ENCODE measurements at places on chromosomes 11 and 22.

GRCh38 chr22:45893516-45893915 is 83.4 kb downstream of the WNT7B start:
- DNase-seq: no peak

DNA sequence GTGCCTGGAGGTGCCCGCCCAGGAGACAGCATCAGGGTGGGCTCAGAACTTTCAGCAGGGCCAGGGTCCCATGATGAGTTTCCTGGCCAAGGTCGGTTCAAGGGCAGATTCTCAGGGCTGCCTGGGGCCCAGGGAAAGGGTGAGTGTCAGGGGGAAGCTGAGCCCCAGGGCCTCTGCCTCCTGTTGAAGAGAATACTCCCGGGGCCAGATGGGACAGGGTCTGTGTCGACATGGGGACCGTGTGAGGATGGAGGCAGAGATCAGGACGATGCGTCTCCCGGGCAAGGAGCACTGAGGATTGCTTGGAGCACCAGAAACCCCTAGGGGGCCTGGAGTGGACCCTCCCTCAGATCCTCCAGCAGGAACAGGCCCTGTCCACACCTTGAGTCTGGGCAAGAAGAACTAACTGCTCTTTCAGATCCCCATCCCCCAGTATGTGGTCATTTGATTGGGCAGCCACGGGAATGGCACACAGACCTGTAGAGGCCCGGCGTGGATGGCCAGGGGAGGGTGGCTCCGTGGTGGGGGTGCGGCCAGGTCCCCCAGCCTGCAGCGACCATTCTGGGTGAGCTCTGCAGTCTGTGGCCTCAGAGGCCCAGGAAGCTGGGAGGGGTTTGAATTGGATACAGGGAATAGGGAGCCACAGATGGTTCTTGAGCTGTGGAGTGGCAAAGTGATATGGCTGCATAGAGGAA is 1078.7 kb downstream of the BRD1 start:
- DNase-seq: no peak

DNA sequence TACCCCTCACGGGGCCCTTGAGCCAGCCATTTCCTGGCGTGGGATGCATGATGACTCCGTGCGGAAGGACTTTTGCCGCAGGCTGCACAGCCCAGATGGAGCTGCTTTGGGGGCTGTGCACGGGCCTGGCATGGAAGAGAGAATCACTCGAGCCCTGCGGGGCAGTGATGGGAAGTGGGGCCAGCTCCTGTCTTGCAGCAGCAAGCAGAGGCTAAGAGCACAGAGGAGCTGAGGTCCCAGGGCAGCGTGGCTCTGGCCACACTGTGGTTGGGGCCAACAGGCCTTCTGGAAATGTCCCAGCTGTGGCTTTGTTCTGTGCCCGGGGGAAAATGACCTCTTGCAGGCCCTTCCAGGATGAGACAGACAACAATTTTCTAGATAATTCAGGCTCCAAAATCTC is 92.7 kb upstream of the TIMP3 start:
- no peak for DNase-seq

DNA sequence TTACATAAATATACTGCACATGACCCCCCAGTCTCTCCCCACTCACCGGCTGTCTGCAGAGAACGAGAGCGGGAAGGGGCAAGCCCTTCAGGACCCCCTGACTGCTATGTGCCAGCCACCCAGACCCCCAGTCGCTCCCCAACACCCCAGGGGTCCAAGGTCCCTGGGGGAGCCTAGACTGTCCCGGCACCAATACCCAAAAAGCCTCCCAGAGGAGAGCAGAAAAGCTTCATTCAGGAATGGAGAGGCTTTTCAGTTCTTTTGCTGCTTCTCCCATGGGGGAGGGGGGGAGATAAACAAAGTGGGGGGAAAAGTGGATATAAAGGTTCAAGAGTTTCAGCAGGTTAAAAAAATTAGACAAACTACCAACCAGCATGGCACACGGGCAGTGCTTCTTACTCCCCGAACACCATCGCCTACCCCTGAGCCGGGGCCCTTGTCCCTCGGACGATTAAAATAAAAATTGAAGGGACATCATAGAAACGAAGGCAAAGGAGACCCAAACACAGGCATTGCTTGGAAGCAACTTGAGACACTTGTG is 1.3 kb downstream of the CSNK1E start:
- peak; percentile 29 for DNase-seq

DNA sequence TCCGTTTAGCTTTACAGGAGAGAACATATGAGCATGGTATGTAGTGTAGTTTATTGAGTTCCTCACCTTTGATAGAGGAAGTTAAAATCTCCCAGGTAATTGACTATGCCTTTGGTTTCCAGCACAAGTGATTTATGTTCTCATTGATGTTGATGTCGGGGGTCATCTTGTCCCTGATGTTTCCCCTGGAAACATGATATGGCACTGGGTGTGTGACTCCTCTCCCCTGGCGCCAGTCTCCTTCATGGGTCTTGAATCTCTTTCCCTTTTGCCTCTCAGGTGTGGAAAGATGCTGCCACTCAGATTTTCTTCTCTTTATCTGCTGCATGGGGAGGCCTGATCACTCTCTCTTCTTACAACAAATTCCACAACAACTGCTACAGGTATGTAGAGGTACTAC is 28.3 kb downstream of the SLC6A5 start:
- no peak for DNase-seq

DNA sequence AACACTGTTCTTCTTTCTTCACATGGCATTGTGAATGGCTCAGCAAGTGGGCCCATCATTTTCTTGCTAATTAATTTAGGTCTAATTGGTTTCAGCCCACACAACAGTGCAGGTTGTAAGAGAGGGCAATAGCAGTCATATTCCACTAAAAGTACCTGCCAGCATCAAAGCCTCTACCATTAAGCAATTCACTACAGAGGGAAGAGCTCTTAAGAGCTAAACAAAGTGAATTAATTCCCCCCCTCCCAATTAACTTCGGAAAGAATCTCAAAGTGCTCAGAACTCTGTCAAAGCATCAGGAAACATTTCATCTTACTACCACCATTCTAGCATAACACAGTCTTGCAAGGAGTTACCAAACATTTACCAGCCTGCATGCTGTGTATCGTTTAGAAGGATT is 133.9 kb upstream of the UBASH3B start:
- DNase-seq: peak; percentile 73

GRCh38 chr22:11626422-11626773 is 3901.6 kb upstream of the OR11H1 start:
- no peak for DNase-seq

DNA sequence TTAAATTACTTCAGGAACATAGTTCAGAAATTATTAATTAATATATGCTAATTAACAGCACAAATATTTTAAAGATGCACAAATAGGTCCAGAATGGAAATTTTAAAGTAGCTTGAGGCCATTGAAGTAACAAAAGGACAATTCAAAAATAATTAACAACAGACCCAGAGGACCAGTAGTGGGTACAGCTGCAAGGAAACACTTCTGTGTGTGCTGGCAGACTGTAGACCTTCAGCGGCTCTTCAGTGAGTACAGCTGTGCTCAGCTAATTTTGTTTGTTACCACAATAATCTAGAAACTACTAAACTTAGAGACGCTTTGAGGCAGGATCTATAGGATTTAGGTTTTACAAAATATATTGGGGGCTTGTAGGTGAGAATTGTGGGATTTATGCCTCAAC is 103.8 kb downstream of the GRIA4 start:
- no peak for DNase-seq

DNA sequence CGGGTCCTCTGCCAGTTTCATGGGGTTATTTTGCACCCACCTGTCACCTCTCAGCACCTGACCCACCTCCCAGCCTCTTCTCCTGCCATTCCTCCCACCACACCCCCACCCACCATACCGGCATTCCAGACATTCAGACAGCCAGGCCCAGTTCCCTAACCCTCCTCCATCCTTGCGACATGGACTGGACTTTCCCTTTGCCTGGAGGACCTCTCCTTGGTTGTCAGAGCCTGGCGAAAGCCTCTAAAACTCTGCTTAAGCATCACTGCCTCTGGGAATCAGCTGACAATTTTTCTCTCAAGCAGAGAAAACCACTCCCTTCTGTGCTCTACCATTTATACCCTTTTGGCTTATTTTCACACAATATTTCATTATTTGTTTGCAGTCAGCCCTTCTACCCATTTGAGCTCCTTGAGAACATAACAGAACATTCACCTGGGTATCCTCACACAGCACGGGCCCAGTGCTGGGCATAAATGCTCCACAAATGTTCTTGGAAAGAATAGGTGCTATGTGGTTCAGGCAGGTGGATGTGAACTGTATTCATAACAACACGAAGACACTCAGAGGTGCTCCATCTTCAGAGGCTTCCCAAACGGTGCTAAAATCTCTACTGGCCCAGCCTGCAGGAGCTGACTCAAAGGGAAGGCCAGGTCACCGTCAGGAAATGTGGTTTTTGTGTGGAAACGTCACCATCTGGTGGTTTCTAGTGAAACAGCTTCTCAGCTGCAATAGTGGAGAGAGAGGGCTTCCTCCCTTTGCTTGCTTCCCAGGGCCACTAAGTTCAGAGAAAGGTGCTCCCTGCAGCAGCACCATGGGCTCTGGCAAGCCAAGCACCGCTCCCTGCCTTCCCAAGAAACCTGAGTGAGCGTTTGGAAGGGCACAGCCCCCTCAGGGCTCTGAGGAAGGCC is 10.4 kb downstream of the SPATA19 start:
- DNase-seq: peak; percentile 80

DNA sequence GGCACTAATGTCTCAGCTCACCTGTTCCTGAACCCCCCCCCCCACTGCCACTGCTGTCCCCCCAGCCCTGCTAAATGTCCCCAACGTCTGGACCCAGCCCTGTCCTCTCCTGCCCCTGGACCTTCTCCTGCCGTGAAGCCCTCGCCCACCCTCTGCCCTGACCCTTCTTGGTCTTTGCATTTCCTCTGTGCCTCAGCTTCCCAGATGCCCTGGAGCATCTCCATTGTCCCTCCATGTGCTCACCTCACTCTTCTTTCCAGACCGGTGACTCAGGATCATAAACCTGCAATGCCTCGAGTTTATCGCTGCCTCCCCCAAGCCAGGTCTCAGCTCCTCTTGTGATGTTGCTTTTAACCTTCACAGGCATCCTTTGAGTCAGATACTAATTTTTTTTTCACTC is 416.4 kb downstream of the BRD1 start:
- DNase-seq: no peak

- DNase-seq: no peak
Measured at GRCh38 chr22:26431261-26431995, 2.4 kb downstream of the ASPHD2 start.

- DNase-seq: peak; percentile 89
Measured at GRCh38 chr11:9384535-9385326, at the start of gene IPO7. TSS of gene IPO7 (plus strand) at chr11:9384652. CDS start at chr11:9384764, 112 bp downstream.

DNA sequence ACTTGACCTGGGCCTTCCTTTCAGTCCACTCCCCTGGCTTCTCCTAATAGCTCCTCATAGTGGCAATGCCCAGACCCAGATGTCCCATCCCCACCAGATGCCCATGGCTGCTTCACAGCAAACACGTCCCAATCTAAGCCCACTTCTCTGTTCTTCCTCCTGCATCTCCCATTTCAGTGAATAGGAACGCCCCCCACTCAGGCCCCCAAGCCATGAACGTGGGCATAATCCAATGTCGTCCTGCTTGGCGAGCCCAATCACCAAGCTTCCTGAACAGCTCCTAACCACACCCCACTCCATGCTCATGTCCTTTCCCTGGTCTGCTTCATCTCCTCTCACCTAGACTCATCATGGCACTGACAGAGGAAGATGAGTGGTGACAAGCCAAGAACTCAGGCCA is 8.9 kb downstream of the IL18BP start:
- DNase-seq: no peak

DNA sequence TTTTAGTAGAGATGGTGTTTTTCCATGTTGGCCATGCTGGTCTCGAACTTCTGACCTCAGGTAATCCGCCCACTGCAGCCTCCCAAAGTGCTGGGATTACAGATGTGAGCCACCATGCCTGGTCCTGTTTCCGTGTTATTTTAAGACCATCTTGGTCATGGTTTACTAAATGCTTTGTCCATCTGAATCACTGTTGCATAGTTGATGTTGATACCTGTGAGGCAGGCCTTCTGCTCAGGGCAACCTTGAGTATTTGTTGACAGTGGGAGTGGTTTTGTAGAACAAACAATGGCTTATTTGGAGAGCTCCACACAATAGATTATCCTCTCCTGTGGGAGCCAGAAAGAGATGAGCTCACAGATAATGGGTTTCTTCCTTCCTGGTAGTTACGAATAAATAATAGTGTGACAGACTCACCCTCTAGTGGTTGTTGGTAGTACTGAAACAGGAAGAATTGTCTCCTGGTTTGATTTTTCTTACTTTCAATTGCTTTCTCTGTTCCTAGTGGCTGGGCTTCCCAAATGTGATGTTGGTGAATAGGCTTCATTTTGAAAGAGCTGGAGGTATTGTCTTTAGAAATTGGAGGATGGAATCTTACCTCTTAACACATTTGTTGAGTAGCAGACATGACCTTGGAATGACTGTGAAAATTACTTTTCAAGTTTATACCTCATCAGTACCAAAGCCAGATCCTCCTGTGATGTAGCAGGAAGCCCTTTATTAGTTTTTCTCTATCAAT is 39.0 kb downstream of the CTNND1 start:
- peak; percentile 89 for DNase-seq

Data from NCI-H1105 treated with DMSO at 0.1 percent for 48 hours (cell line).